COLO829 (cell line): ENCODE measurements at places on chromosomes 7 and 10.
A peak's percentile ranks its signal among the peaks of the same experiment; 100 is the strongest.

DNA sequence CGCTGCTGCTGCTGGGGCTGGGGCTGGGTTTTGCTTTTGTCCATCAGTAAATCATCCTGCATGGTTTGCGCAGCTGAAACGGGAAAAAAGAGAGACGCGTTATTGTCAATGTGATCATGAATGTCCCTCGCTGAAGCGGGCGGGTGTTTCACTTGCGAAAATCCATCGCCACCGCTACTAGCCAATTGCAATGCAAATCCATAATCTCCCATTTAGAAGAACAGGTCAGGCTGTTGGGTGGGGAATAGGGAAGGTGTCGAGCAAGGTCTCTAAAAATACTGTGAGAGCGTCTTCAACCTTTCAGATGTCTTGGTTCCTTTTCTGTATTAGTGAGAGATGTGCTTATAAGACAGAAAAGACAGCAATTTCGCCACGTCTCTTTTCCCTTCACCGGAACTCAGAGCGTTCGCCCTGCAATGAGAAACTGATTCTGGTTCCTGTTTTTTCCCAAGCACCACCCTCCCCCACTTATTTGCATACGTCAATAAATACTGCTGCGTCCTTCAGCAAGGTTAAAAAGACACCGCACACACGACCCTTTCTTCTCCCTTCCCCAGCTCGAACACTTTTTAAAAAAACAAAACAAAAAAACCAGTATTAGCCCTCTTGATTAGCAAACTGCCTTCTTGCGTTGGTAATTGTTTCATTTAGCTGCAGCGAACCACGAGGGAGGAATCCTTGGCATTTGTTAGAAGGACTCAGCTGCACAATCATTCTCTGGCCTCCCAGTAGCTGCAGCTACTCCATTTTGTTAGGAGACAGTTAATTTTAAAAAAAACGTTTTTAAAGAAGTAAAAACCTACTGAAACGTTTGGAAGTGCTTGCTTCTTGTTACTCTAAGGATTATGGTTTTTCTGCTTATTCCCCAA lies 50.4 kb downstream of the CPEB3 start:
- peak; percentile 56 for DNase-seq

DNA sequence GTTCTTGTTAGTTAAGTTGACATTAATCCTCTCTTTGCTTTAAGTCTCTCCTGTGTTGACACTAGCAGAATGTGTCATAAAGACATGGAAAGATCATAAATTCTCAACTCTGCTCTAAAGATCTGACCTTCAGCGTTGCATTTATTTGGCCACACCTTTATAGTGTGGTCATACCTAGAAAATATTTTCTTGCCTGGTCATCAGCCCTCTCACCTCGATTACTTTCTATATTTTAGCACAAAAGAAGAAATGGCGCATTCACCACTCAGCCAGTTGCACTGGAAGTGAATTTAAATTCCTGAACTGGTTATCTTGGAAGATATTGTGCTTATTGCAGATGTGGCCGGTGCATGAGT lies 96.7 kb upstream of the PDCD4 start:
- DNase-seq: no peak

- DNase-seq: no peak
These were observed 32.6 kb upstream of the CBLL1 start for GRCh38 chr7:107711301-107711700.

DNA sequence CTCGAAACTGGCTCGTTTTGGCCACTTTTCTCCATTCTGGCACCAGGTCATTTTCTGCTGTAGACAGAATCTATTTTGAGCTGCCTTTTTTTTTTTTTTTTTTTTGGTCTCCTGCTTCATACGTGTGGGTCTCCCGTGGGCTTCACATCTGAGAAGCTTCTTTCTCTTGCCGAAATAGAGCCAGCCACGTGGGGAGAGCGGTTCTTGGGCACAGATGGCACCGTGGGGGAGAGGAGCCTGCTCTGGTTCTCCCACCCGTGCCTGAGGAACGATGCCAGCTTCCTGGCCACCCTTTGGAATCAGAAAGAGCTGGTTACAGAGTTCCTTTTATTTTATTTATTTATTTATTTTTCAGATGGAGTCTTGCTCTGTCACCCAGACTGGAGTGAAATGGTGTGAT lies 48.7 kb upstream of the OCM2 start:
- no peak for DNase-seq

- DNase-seq: no peak
These were observed 37.4 kb upstream of the CDK6 start for GRCh38 chr7:92873776-92874175.

GRCh38 chr10:124380256-124380995 lies 38.3 kb downstream of the OAT start:
- no peak for DNase-seq

- DNase-seq: no peak
These were observed 36.5 kb upstream of the SVIL start for GRCh38 chr10:29671228-29671780.
